Activated T-cell treated with anti-CD3 and anti-CD28 coated beads, Interleukin-2, amount 50 U/mL, for 4 hours (primary cell): ENCODE measurements at places on chromosomes 4 and X.

- DNase-seq, result no peak
These were observed 90.7 kb downstream of the CDS1 start for GRCh38 chr4:84673475-84674240.

- DNase-seq, result no peak
These were observed 46.9 kb downstream of the ACOX3 start for GRCh38 chr4:8393593-8394038.

GRCh38 chrX:2642791-2643190 is 48.3 kb upstream of the CD99 start:
- no peak for DNase-seq

GRCh38 chrX:8663325-8663724 is 68.6 kb downstream of the ANOS1 start:
- DNase-seq, result no peak

GRCh38 chr4:163048447-163048846 is 118.2 kb downstream of the NAF1 start:
- no peak for DNase-seq

DNA sequence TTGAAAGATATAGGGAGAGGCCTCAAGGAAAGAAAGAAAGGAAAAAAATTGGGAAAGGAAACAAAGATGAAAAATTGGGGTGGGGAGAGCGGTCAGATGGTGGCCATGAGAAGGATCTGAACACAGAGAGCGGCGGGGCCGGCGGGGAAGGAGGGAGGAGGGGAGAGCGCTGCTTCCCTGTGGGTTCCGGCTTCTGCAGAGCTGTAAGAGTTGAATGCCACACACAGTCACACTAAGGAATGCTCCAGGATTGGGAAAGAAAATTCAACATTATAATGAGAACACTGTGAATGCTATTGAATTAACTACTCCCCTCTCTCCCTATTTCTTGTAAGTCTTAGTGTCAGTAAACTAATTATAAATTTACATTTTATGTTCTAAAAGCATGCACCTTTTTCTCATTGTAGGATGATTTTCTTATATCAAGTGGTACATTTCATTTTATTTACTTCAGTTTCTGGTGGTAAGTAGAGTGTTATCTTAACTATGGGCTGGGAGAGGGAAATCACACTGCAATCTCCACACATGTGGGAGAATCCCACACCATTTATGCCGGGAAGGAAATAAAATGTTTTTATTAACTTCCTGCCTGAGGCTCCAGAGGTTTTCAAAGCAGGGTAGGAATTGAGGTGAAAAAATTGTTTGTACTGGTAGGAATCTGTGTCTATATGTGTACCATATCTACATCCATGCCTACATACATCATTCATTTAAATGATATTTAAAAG is 904 bp downstream of the F11 start:
- DNase-seq, result no peak
